ENCODE measurements at places on chromosomes 6 and 20.
A peak's percentile ranks its signal among the peaks of the same experiment; 100 is the strongest.

DNA sequence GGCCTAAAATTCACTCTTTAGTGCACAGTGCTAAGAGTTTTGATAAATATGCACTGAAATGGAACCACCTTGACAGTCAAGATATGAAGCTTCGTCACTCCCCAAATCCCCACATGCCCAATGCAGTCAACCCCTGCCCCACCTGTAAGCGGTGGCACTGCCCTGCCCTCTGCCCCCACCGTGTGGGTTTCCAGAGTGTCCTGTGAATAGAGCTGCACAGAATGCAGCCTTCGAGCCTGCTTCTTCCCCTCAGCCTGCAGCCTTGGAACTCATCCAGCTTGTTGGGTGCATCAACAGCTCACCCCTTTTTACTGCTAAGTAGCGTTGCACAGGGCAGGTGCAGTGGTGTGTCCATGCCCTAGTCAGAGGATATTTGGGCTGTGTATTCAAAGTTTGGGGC is 216.3 kb downstream of the SYNDIG1 start:
- DNase-seq = no peak

DNA sequence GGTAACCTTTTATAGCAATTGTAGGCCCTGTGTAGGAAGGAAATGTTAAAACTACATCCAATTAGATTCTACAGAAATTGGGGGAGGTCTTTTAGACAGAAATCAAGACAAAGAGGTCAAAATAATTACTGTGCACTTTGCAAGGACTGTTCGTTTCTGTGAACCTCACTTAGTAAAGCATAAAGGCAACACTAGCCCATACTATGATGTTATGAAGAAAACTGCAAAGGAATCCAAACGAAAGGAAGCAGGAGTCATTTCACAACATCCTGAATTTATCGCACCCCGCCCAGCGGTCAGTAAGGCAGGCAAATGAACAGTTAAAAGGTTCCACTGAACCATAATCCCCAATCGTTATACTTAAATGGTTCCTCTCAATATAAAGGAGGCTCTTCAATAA is 429.5 kb upstream of the ARID1B start:
- DNase-seq = no peak

DNA sequence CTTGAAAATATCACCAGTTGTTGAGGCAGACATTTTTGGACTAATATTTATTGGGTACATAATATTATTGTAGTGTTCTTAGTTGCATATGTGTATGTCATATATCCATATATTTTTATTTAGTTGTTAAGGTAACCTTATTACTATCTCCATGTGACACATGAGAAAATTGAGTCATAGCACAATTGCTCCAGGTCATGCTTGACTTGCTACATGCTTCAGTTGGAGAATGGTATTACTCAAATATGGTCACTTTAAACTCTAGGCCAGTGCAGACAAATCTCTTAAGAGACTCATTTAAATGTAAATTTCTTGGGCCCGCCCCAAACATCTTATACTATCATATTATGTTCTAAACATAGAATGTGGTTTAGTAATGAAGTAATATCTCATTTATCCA is 246.1 kb downstream of the RIMS1 start:
- no peak for DNase-seq

DNA sequence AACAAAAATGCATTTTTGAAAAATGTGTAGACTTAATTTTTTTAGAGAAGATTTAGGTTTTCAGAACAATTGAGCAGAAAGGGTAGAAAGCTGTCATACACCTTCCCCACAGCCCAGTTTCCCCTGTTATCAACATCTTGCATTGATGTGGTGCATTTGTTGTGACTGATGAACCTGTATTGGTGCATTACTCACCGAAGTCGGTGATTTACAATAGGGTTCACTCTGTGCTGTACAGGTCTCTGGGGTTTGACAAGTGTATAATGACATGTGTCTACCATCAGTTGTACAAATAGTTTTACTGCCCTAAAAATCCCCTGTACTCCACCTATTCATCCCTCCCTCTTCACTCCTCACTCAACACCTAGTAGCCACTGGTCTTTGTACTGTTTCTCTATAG is 23.8 kb upstream of the ADIG start:
- DNase-seq = no peak

DNA sequence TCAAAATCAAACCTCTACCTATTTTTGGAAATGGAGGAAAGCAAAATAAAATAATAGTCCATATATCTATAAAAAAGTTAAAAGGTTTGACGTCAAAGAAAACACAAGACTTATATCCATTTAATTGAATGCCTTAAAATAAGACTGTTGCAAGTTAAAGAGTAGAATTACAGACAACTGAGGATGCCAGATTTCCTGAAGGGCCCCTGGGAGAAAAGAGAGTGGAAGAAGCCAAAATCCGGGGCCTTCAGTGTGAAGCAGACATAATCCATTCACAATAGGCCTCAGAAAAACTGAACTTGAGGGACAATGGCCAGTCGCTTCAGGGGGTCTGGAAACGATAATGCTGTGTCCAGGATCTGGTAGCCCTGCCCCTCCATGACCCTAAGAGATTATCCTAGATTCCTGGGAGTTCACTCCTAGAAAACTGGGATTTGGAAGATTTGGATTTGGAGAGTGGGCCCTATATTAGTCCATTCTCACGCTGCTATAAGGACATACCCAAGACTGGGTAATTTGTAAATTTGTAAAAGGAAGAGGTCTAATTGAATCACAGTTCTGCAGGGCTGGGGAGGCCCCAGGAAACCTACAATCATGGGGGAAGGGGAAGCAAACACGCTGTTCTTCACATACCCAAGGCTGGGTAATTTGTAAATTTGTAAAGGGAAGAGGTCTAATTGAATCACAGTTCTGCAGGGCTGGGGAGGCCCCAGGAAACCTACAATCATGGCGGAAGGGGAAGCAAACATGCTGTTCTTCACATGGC is 94.0 kb upstream of the SLC2A12 start:
- no peak for DNase-seq

GRCh38 chr6:136077834-136078576 is 172.1 kb downstream of the MTFR2 start:
- no peak for DNase-seq

GRCh38 chr6:105907301-105907700 is 178.8 kb upstream of the PRDM1 start:
- no peak for DNase-seq

GRCh38 chr6:43942011-43942442 is 172.0 kb downstream of the VEGFA start:
- no peak for DNase-seq

- peak; percentile 60 for DNase-seq
These were observed 2.0 kb downstream of the EDEM2 start for GRCh38 chr20:35145141-35145564.

- no peak for DNase-seq
These were observed 19.3 kb upstream of the TTK start for GRCh38 chr6:79985128-79985527.

GRCh38 chr6:3291346-3291745 is 32.6 kb downstream of the PSMG4 start:
- no peak for DNase-seq

DNA sequence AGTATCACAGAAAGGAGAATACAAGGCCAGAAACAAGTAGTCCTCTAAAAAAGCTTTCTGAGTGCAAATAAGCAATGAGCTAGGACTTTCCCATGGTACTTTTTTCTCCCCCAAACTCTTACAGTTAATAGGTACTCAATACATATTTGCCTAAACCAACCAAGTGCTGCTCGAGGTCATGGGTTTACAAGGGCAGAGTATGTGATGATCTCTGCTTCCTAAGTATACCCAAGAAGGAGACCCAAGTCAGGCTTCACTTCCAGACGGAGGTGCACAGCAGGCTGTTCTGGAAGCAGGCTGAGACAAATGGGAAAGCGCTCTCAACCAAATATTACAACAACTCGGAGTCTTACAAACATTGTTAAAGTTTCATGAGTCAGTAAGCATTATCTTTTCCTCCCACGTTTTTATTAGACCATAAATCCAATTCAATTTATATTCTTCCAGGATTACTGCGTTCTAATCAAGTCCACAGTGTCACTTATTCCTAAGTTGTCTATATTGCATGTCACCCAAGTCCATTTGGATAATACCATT is 8.1 kb downstream of the FYN start:
- DNase-seq = no peak

DNA sequence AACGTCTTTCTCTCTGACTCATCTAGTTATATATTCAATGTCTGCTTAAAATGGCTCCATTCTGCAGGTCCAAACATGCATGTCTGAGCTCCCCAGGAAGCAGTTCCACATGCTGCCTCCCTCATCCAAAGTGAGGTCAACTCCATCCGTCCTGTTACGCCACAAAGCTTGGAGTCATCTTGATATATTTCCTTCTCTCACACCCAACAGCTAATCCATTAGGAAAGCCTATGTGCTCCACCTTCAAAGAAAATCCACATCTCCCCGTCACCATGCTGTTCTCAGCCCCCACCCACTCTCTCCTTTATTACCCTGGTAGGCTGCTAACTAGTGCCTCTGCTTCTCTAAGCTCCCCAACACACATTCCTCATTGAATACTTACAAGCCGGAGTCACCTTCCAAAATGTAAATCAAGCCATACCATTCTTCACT is 130.2 kb upstream of the SYNDIG1 start:
- no peak for DNase-seq

DNA sequence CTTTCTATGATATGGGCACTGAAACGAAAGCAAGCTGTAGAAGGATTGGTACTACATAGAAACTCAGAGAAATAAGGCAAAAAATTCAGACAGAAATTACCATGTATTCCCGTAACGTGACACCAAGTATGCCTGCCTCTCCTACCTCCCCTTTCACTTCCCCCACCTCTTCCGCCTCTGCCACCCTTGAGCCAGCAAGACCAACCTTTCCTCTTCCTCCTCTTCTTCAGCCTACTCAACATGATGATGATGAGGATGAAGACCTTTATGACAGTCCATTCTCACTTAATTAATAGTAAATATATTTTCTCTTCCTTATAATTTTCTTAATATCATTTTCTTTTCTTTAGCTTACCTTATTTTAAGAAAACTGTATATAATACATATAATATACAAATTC is 188.1 kb upstream of the VGLL2 start:
- DNase-seq = no peak

- no peak for DNase-seq
These were observed 522.2 kb upstream of the JAG1 start for GRCh38 chr20:11195899-11196558.

GRCh38 chr6:47922391-47922790 is 140.6 kb downstream of the OPN5 start:
- no peak for DNase-seq

- no peak for DNase-seq
These were observed 178.6 kb upstream of the MAP3K7 start for GRCh38 chr6:90765491-90765890.

DNA sequence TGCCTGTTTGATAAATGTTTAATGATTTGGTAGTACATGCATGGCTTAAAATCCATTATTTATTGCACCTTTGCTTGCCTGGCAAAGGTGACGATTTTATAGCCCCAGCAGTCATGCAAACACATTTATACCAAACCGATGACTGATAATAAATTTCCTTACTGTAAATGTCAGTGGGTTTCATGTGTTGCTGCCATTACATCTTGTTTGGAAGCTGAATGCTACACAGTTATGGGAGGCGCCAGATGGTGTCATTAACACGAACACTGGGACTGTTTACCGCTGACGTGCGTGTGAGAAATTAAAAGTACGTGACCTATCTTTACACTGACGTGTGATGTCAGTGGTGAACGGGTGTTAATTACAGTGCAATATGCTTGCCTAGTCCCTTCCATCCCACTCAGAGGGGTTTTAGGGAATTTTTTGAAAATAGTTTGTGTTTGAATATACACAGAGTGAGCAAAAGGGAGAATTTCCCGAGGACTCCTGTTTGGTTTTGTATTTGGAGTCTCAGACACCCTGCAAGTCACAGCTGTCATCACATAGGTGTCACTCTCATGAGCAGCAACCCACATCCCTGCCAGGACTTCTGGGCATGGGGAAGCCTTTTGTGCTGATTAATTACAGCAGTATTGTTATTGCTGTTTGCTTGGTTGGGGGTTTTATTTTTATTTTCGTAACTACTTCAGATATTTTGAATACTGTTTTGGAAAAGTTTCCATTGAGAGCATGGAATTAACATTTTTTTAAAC is 151.8 kb upstream of the INSM1 start:
- peak; percentile 33 for DNase-seq

DNA sequence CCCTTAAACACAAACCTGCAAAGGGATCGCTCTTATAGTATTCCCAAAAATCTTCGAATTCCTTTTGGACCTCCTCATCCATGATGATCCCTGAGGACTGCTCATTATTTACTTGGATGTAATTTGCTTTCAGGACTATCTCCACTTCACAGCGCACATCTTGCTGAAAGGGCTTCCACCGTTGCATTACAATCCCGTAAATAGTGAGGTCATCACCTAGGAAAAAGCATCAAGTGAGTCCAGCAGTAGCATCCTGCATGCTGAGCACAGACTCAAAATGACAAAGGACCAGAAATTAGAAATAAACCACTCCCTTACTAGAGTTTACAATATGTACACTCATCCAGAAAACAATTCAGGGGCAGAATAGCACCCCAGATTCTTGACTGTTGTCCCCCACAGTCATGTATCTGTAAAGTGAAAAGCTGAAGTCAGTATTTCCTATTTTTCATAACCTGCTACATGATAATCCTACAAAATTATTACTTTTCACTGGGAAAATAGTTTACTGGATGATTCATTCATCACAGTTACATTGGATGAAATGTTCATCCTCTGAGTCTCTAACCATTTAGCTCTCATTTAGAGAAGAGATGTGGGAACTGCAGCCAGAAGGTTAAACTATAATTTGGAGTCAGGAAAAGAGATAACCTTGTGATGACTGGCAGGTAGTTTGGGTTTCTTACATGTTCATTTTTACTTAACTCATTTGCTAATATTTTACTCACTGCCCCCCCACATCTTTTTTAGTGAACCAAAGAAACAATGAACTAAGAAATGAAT is 17.2 kb downstream of the MCM9 start:
- peak; percentile 60 for DNase-seq

GRCh38 chr20:64240243-64241015 is 15.1 kb upstream of the PCMTD2 start:
- no peak for DNase-seq

GRCh38 chr20:15674253-15675060 is 898.8 kb downstream of the KIF16B start:
- no peak for DNase-seq

GRCh38 chr20:62146019-62146755 is 2.6 kb downstream of the SS18L1 start:
- DNase-seq = no peak

DNA sequence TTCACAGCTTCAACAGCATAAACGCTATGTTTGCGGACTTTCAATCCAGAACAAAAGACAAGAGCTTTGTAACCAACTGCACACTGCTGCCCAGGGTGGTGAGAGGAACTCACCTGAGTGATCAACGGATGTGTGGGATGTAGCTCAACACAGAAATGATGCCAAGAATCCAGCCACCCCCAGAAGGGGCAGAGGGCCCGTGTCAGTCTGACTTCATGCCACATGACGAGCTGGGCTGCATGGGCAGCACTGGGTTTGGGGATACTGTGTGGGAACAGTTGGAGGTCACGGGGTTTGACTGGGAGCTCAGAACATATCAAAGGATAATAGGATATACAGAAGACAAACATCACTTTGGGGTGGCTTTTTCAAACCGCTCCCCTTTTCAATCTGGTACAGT is 79.4 kb upstream of the TRAF3IP2 start:
- DNase-seq = no peak

All from NCI-H2227 treated with DMSO at 0.1 percent for 48 hours (cell line).